Activated CD4-positive, alpha-beta T cell treated with anti-CD3 and anti-CD28 coated beads, Interleukin-2, amount 10 ng/mL, durations not matched to agents 24 days and 14 days (primary cell): ENCODE measurements at places on chromosomes 3 and 15.

- H3K36me3 ChIP-seq: no peaks in the 10 kb centered on the region
- no peaks in the 10 kb centered on the region for H3K4me1 ChIP-seq
- no peak overlapping the region for H3K4me3 ChIP-seq
- no peak for DNase-seq
- no peak overlapping the region for H3K27ac ChIP-seq
- peaks cover 18% of the 10 kb centered on the region for H3K27me3 ChIP-seq
These were observed 25.3 kb downstream of the PLD1 start for GRCh38 chr3:171784937-171785336.

- H3K27me3 ChIP-seq: no peaks in the 10 kb centered on the region
- no peak overlapping the region for H3K4me3 ChIP-seq
- no peaks in the 10 kb centered on the region for H3K4me1 ChIP-seq
- peak; percentile 28 for DNase-seq
- H3K36me3 ChIP-seq: no peaks in the 10 kb centered on the region
These were observed 307.0 kb upstream of the ROPN1 start for GRCh38 chr3:124298951-124299350.

DNA sequence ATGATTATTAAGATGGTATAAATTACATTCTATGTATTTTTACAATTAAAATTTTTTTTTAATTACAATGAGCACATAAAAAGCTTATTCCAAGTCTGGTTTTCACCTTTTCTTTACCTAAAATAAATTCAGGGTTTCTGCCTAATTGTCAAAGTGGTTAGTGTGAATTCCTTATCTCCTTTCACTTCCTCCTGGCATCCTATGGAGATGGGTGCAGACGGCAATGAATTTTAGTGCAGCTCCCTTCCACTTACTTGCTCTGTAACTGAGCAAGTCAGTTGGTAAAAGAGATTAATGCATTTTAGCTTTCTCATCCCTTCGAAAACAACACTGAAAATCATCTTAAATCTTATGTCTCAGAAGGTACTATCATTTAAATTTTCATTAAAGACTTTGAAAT is 13.1 kb downstream of the HDGFL3 start:
- H3K4me3 ChIP-seq: no peak overlapping the region
- H3K36me3 ChIP-seq: peaks cover 10% of the 10 kb centered on the region
- no peak for DNase-seq
- H3K4me1 ChIP-seq: peaks cover 18% of the 10 kb centered on the region

DNA sequence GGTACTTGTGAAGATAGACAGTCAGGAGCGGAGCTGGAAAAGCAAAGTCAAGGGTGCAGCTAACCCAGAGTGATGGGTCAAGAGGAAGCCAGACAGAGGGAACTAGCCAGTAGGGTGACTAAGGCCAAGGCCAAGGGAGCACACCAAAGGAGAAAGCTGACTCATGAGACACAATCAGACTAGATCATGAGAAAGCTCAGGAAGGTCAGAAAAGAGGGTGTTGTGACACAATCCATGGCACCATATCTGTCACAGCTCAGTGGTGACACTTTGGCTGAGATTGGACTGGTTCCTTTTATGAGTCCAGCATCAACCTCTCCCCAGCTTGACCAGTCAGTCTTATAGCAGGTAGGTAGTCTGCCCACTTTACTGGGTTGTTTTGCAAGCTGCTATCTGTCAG is 22.2 kb downstream of the P2RY1 start:
- no peak overlapping the region for H3K4me3 ChIP-seq
- H3K27ac ChIP-seq: no peak overlapping the region
- H3K27me3 ChIP-seq: no peaks in the 10 kb centered on the region
- no peaks in the 10 kb centered on the region for H3K36me3 ChIP-seq
- no peaks in the 10 kb centered on the region for H3K4me1 ChIP-seq

- DNase-seq: peak; percentile 12
- peaks cover 7% of the 10 kb centered on the region for H3K4me1 ChIP-seq
- no peak overlapping the region for H3K4me3 ChIP-seq
- H3K27me3 ChIP-seq: no peaks in the 10 kb centered on the region
- peaks cover 1% of the 10 kb centered on the region for H3K36me3 ChIP-seq
- no peak overlapping the region for H3K27ac ChIP-seq
These were observed 402.3 kb upstream of the TGFBR2 start for GRCh38 chr3:30204126-30204525.

- H3K27me3 ChIP-seq: peaks cover 52% of the 10 kb centered on the region
- H3K4me3 ChIP-seq: peak overlapping the region; percentile 82
- peak; percentile 76 for DNase-seq
- peak overlapping the region; percentile 68 for H3K27ac ChIP-seq
These were observed 53.7 kb downstream of the CCDC54 start for GRCh38 chr3:107430996-107431245.

DNA sequence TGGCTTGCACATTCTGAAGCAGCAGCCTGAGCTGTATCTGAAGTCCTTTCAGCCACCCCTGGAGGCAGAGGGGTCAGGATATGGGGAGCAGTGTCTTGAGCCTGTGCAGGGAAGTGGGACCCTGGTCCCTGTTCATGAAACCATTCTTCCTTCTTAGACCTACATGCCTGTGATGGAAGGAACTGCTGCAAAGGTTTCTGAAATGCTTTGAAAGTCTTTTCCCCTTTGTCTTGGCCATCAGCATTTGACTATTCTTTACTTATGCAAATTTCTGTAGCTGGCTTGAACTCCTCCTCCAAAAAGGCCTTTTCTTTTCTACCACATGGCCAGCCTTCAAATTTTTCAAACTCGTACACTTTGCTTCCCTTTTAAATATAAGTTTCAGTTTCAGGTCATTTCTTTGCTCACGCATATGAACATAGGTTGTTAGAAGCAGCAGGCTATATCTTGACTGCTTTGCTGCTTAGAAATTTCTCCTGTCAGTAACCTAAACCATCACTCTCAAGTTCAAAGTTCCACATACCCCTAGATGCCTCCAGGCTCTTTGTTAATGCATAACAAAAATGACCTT is 62.3 kb downstream of the GALK2 start:
- no peak overlapping the region for H3K4me3 ChIP-seq
- H3K4me1 ChIP-seq: peaks cover 21% of the 10 kb centered on the region
- no peak overlapping the region for H3K27ac ChIP-seq
- no peaks in the 10 kb centered on the region for H3K27me3 ChIP-seq

DNA sequence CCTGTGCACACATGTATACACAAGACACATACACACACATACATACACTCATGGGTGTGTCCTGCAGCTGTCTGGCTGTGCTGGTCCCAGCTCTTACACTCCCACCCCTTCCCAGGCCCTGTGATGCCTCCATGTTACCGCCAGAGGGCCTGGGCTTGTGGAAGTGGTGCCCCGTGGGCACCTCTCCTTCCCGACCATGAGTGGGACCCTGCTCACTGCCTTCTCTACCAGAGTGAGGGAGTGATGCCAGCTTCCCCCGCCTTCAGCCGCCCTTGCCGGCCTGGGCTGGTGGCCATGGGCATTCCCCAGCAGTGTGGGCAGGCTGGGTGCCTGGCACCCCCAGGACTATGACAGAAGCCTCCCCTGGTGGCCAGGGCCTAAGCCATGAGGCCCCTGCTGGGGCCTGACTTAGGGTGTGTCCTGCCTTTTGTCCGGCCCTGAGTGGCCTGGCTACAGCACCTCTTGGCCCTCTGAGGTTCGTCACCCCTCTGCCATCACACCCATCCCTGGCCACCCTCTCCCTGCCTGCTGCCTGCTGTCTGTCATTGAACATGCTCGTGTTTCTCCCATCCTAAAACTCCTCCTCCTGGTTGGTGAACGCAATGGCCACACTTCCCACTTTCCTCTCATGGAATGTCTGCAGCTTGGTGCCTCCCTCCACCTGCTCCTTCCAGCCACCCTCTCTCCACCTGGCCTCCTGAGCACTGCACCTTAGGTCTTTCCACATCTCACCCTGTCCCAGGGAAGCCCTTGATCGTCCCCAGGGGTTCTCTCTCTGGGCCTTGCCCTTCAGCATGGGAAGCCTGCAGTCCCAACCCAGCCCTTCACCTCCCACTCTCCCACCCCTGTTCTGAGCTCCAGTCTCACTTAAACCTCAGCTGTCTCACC is 14.6 kb downstream of the HDAC11 start:
- no peaks in the 10 kb centered on the region for H3K36me3 ChIP-seq
- no peak for DNase-seq

- peaks cover 59% of the 10 kb centered on the region for H3K4me1 ChIP-seq
- DNase-seq: peak; percentile 80
- H3K27me3 ChIP-seq: no peaks in the 10 kb centered on the region
- H3K36me3 ChIP-seq: peaks cover 3% of the 10 kb centered on the region
- H3K4me3 ChIP-seq: peak overlapping the region; percentile 64
These were observed 6.2 kb upstream of the TIPARP start for GRCh38 chr3:156668073-156668763.

GRCh38 chr15:47796830-47797229 is 79.5 kb downstream of the SEMA6D start:
- no peaks in the 10 kb centered on the region for H3K27me3 ChIP-seq
- DNase-seq: no peak
- no peak overlapping the region for H3K4me3 ChIP-seq

DNA sequence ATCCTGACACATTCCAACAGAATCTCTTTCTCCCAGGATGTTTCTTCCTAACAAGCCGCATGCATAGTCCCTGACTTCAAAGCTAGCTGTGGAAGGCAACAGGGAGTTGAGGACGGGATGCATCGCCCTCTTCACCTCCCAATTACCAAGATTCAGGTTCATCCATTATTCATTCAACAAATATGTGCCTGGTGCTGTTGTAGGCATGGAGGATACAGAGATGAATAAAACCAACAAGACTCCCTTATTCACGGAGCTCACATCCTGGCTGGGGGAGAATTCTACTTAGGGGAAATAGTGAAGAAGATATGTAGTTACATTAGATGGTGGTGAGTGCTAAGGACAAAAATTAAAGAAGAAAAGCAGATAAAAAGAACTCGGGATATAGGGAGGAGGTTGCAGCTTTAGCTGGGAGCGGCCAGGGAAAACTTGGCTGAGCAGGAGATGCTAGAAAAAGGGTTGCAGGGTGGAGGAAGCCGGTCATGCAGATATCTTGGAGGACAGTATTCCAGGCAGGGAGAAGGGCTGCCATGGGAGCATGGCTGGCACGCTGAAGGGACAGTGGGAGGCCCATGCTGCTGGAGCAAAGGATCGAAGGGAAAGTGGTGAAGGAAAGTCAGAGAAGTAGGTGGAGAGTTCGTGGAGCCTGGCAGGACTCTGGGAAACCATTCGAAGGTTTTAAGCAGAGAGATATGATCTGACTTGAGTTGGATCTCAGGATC is 5.0 kb downstream of the ITGB5 start:
- H3K4me3 ChIP-seq: no peak overlapping the region
- DNase-seq: no peak
- H3K36me3 ChIP-seq: no peaks in the 10 kb centered on the region
- peaks cover 36% of the 10 kb centered on the region for H3K27me3 ChIP-seq
- peaks cover 16% of the 10 kb centered on the region for H3K4me1 ChIP-seq

DNA sequence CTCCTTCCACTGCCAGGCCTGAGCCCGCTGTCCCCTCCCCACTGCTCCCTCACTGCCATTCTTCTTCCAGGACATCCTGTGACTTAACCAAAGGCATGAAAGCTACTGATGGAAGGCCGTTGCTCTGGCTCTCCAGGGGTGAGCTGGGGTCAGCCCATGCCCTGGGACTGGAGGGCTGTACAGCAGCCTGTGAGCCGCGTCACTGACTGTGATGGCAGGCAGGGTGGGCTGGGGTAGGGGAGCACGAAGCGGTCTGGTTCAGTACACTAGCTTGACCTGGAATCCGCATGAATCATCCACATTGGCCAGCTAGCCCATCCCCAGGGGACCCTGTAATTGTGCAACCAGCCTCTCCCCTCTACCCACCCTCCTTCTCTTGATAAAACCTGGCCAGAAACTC is 30.8 kb downstream of the CORO2B start:
- no peak overlapping the region for H3K4me3 ChIP-seq
- H3K36me3 ChIP-seq: no peaks in the 10 kb centered on the region
- H3K27me3 ChIP-seq: peaks cover 7% of the 10 kb centered on the region
- no peaks in the 10 kb centered on the region for H3K4me1 ChIP-seq
- no peak overlapping the region for H3K27ac ChIP-seq
- DNase-seq: no peak

- DNase-seq: no peak
- peaks cover 22% of the 10 kb centered on the region for H3K4me1 ChIP-seq
- peaks cover 4% of the 10 kb centered on the region for H3K27me3 ChIP-seq
- H3K27ac ChIP-seq: peak overlapping the region; percentile 76
These were observed 19.2 kb downstream of the EID1 start for GRCh38 chr15:48896869-48897814.

GRCh38 chr3:71035314-71035713 is 548.2 kb downstream of the FOXP1 start:
- DNase-seq: no peak
- H3K27me3 ChIP-seq: no peaks in the 10 kb centered on the region
- no peak overlapping the region for H3K4me3 ChIP-seq
- no peak overlapping the region for H3K27ac ChIP-seq
- H3K4me1 ChIP-seq: peaks cover 43% of the 10 kb centered on the region

- H3K27me3 ChIP-seq: peaks cover 21% of the 10 kb centered on the region
- DNase-seq: no peak
- H3K27ac ChIP-seq: no peak overlapping the region
- H3K36me3 ChIP-seq: no peaks in the 10 kb centered on the region
- no peak overlapping the region for H3K4me3 ChIP-seq
These were observed 62.8 kb downstream of the ITGB5 start for GRCh38 chr3:124824286-124824915.

DNA sequence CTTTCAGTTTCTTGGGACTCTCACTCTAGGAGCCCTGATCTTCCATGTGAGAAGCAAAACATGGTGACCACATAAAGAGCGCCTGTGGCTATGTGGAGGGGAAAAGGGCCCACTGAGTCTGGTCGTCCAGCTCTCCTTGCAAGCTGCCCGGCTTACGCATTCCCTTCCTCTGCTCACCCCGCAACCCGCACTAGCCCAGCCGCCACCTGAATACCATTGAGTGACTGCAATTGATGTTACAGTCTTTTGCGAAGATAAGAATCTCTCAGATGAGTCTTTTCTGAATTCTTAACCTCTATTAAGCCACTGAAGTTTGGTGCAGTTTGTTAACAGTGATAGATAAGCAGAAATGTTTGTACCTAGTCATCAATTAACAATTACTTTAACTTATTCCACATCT is 589.0 kb upstream of the DPPA4 start:
- H3K27me3 ChIP-seq: no peaks in the 10 kb centered on the region
- H3K4me1 ChIP-seq: no peaks in the 10 kb centered on the region
- no peak overlapping the region for H3K4me3 ChIP-seq
- no peaks in the 10 kb centered on the region for H3K36me3 ChIP-seq

- no peaks in the 10 kb centered on the region for H3K27me3 ChIP-seq
- H3K36me3 ChIP-seq: no peaks in the 10 kb centered on the region
- no peaks in the 10 kb centered on the region for H3K4me1 ChIP-seq
- DNase-seq: no peak
- no peak overlapping the region for H3K27ac ChIP-seq
These were observed 80.7 kb upstream of the PSMD6 start for GRCh38 chr3:64104006-64104405.

DNA sequence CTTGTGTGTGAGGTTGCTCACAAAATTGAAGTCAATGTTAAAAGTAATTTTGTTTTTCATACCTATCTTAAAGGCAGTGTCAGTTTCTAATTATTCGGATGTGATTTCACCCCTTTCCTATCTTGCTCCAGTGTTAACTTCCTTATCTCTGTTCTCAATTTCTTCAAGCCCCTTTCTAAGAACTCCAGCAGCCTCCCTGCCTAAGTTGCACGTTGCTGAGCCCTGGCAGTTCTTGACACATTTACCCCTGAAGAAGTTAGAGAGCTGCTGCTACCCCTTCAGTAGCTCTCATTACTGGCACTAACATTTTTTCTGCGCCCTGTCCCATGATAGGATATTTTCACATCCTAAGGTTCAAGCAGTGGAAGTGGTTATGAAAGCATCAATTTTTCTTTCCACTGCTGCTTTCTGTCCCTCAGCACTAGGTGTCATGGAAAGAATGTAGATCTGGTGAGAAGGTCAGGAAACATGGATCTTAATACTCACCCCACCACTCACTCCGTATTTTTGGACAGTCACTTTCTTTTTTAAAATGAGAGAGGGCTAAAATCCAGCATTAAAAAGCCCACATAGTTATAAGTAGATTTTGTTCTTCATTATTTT is 62.9 kb downstream of the OPA1 start:
- peaks cover 39% of the 10 kb centered on the region for H3K36me3 ChIP-seq
- DNase-seq: no peak
- no peaks in the 10 kb centered on the region for H3K27me3 ChIP-seq
- H3K4me3 ChIP-seq: no peak overlapping the region
- no peaks in the 10 kb centered on the region for H3K4me1 ChIP-seq
